ENCODE measurements at places on chromosomes 16 and 17.
A peak's percentile ranks its signal among the peaks of the same experiment; 100 is the strongest.

DNA sequence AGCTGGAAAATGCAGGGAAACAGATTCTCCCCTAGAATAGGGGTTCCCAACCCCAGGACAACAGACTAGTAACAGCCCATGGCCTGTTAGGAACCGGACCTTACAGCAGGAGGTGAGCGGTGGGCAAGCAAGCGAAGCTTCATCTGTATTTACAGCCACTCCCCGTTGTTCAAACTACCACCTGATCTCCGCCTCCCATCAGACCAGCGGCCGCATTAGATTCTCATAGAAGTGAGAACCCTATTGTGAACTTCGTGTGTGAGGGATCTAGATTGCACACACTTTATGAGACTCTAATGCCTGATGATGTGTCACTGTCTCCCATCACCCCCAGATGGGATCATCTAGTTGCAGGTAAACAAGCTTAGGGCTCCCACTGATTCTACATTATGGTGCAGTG is 3.5 kb downstream of the CD300LB start:
- no peak for DNase-seq

- no peak for DNase-seq
These were observed 74.6 kb downstream of the MYO1D start for GRCh38 chr17:32802306-32802705.

DNA sequence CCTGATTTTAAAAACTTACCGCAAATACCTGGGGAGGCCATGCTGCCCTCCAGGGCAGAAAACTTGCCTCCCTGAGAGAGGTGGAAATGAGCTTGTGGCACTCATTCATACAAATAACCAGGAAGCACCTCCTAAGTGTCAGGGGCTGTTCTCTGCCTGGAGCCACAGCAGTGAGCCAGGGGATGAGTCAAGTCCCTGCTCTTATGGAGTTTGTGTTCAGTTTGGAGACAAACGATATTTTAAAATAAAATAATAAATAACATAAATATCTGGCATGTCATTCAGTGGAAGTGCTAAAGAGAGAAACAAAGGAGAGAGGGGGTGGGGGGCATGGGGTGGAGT is 313.8 kb downstream of the C16orf95 start:
- no peak for DNase-seq

DNA sequence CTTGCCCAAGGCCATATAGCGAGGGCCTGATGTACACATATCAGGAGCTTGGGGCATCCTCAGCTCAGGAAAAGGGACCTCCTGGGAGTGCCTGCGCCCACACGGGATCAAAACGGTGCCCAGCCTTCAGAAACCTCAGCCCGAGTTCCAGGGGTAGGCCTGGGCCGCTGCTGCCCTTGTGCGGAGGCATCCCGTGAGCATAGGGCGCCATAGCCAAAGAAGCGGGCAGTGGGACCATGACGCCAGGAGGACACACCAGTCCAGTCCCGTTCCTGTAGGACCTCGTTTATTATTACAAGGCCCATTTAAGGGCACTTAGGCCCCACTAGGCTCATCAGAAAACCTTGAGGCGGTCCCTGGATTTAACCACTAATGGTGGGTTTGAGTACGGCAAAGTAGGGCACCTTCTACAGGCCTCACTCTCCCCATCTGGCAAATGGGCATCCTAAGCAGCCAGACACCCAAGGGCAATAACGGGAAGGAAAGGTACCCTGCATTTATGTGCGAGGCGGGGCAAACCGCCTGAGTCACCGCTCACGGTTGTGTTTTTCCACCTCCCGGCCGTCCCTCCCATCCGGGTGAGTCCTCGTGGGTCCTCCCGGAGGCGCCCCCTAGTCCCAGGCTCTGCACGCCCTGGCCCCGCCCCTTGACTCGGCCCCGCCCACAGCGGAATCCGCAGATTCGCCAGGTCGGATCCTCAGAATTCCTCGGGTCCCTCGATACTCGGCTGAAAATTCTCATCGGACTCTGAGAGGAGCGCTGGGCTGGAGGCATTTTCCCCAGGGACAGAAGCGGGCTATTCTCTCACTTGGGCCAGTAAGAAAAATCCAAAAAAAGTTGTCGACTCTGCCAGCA is 726 bp upstream of the SETD1A start:
- peak; percentile 79 for DNase-seq

- peak; percentile 33 for DNase-seq
These were observed 526 bp downstream of the ZZEF1 start for GRCh38 chr17:4142107-4142900.

DNA sequence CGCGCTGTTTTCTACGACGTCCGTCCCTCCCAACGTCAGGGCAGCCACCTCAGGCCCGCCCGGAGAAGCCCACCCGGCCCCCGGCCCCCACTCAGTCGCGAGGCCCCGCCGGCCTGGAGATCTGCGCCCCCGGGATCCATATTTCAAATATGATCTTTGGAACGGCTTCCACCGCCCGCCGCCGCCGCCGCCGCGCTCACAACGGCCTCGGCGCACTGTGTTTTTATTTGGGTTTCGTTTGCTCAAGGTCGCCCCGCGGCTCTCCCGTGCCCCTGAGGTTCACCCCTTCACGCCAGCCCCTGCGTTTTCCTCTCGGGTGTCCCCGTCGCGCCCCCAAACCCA is 4.2 kb upstream of the CBX4 start:
- DNase-seq = no peak

DNA sequence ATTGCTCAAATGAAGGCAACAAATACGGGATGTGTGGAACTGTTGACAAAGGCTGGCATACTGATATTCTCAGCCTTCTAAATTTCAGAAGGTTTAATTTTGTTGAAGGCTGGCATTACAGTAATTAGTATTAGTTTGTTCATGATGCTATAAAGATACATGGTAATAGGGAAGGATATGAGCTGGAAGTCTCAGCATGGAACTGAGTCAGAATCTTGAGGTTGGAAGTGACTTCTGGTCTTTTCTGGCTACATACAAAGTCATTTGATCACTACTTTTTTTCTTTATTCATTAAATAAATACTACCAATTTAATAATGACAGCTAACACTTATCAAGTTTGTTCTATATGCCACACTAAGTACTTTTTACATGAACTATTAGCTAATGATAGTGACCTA is 22.6 kb downstream of the RABEP1 start:
- no peak for DNase-seq
